Left lobe of liver (tissue), 2 donors: ENCODE measurements at places on chromosomes 7 and 10.

DNA sequence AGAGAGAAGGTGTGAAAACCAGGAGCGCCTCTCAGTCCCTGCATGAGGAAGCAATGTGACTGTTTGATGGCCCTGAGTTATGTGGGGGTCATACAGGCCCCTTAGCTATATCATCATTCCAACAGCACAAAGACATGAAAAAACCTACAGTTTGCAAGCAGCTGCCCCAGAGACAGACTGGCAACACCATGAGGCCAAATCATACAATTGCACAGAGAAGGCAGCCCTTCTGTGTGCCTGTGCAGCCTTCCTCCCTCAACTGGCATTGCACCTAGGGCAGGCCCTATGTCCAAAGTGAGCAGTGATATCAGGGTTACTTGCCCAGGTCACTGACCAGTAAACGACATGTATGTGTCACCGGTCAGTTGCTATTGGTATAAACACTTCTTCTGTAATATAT, 41.6 kb downstream of the GPRIN2 start:
- peak; percentile 46 for DNase-seq

DNA sequence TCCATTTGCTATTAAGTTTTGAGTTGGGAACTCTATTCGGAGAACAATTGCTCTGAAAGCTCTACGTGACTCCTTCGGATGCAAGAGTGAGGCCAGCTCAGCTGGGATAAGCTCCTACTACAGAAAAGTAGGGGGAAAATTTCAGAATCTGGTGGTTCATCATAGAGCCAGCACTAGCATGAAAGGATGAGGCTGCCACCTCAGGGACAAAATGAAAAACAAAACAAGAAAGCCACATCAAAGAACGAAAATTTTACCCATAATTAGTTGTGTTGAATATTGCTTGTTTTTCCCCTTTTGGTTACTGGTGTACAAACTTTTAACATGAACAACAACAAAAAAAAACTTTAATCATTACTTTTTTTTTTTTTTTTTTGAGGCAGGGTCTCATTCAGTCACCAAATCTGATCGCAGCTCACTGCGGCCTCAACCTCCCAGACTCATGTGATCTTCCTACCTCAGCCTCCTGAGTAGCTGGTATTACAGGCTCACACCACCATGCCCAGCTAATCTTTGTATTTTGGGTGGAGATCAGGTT, 39.7 kb upstream of the NFE2L3 start:
- DNase-seq, result no peak

GRCh38 chr7:127362364-127363027, 30.0 kb downstream of the ZNF800 start:
- DNase-seq, result no peak

GRCh38 chr7:155947051-155947450, 134.8 kb upstream of the SHH start:
- DNase-seq, result no peak

GRCh38 chr7:157499121-157499834, 162.5 kb downstream of the DNAJB6 start:
- peak; percentile 37 for DNase-seq

- no peak for DNase-seq
These were observed 3.0 kb downstream of the ANXA7 start for GRCh38 chr10:73410897-73411296.

- DNase-seq, result no peak
These were observed 44.9 kb downstream of the BEND7 start for GRCh38 chr10:13483951-13484350.

DNA sequence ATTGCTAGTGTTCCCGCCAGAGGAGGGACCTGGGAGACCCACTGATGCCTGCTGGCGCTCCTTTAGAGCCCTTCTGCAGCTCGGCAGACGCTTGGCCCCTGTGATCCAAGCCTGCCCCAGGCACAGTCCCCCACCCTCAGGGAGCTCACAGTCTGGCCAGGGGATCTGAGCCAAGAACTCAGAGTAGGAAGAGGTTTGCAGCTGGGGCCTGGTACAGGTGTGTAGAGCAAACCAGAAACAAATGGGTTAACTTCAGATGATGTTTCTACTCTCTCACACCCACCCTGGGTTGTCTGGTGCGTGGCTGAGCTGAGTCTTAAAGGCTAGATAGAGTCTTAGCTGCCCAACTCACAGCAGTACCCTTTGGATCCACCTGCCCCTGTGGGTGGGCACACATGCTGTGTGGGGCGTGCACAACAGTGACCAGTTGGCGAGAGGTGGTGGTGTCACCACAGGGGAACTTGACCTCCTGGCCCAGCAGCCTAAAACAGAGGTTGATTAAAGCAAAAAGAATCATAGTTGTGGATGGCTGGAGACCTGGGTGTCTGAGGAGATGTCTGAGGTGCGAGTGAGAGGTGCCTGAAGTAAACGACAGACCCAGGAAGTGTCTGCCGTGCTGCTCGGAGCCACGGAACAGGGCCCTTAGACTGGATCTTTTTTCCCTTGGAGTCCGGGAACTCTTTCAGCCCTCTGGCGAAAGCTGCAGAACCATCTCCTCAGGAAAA, 31.2 kb upstream of the SRGN start:
- DNase-seq, result no peak

DNA sequence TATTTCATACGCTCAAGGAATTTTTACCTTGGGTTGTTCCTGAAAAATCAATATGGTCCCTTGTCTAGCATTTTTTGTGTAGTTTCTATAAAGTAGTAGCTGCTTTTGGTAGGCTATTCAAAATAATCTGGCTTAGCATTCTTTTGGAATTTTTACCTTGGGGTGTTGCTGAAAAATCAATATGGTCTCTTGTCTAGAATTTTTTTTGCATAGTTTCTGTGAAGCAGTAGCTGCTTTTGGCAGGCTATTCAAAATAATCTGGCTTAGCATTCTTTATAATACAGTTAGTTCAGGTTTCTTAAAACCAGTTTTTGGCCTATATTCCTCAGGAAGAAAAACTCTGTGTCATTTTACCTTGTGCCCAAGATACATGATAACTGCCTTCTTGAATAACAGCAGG, 301.9 kb downstream of the SUGCT start:
- no peak for DNase-seq

DNA sequence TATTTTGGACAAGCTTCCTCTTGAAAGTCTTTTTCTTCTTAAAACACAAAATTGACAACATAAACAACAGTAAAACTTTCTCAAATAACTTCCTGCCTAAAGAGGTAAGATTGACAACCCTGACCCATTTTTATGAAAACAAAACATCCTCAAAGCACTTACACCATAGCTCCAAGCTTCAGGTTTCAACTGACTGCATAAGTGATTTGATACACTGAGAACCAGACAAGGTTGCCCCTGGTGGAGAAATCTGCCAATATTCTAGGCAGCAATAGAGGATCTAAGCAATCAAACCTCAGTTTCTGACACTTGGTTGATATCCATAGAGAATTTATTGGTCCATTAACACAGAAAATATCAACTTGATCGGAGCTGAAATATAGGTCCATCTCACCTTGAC, 147.8 kb downstream of the ELAPOR2 start:
- DNase-seq, result no peak

DNA sequence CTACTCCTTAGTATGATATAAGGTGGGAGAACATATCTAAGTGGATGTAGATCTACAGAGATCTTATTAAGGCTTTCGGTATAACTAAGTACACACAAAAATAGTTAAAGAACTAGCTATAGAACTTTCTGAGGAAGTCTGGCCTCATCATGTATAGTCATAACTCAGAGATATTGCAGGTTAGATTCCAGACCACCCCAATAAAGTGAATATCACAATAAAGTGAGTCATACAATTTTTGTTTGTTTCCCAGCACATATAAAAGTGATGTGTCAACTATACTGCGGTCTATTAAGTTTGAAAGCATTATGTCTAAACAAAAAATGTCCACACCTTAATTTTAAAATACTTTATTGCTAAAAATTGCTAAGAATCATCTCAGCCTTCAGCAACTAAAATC, 24.7 kb upstream of the SEMA3A start:
- DNase-seq, result no peak

DNA sequence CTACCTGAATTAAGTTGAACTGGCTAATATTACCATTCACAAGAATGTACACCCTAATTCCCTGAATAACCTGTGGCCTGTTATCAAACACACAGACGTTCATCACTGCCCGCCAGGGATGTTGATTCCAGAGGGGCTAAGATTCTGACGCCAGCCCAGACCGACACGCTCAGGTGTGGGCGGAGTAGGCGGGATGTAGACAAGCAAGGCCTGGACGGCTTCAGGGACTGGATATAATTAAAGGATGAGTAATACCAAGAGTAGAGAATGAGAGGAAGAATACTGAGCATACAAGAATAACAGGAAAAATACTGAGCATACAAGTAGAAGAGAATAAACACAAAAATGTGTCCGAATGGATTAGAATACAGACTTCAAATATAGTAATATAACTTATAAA, 29.0 kb downstream of the CUBN start:
- no peak for DNase-seq

GRCh38 chr7:143884969-143885559, 16.9 kb downstream of the TCAF1 start:
- DNase-seq, result no peak

- peak; percentile 97 for DNase-seq
These were observed 8.2 kb upstream of the NDST2 start for GRCh38 chr10:73819513-73820093.

DNA sequence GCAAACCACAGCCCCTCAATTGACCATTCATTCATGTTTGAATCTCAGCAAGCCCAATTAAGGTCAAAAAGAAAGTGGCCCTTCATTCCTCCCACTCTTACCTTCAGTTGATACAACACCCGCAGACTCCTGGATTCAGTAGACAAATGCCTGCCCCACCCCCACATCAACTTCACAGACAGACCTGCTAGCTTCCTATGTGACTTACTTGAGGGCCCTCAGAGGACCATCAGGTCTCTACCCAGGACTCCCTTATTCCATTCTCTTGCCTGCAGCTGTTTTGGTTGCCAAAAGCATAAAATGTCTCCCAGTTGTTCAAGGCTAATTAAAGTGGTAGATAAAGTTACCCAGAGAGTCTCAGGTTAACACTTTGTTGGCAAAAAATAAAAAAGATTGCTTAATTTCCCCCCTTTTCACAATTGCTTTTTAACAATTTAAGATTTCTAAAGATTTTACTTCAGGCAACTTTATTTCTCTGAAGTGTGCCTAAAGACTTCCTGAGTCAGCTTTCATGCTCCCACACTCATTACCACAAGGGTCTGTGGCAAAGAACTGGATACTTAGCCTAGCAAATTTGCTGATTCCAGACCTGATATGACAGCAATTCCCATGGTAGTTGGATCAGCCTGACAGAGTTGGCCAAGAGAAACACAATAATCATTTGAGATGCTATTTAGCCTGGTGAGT, 3.3 kb upstream of the MTERF1 start:
- no peak for DNase-seq

- peak; percentile 84 for DNase-seq
These were observed 338.0 kb upstream of the MKI67 start for GRCh38 chr10:128463991-128464760.

DNA sequence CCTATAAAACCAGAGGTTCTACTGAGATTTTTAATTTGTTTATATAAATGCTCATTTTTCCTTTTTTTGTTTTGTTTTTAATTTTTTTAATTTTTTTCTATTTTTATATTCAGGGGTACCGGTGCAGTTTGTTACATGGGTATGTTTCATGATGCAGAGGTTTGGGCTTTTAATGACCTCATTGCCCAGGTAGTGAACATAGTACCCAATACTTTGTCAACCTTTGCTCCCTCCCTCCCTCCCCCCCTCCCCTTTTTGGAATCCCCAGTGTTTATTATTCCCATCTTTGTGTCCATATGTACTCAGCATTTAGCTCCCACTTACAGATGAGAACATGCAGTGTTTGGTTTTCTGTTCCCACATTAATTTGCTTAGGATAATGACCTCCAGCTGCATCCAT, 94.4 kb upstream of the NEBL start:
- no peak for DNase-seq

GRCh38 chr7:12244694-12245093, 33.6 kb downstream of the TMEM106B start:
- no peak for DNase-seq

GRCh38 chr10:77600640-77601039, 37.0 kb downstream of the KCNMA1 start:
- no peak for DNase-seq

GRCh38 chr10:98572594-98572993, 125.9 kb upstream of the HPS1 start:
- no peak for DNase-seq

- no peak for DNase-seq
These were observed 391.7 kb upstream of the KLF6 start for GRCh38 chr10:4176500-4177281.

- no peak for DNase-seq
These were observed 275.1 kb downstream of the DOCK4 start for GRCh38 chr7:111931016-111931517.

DNA sequence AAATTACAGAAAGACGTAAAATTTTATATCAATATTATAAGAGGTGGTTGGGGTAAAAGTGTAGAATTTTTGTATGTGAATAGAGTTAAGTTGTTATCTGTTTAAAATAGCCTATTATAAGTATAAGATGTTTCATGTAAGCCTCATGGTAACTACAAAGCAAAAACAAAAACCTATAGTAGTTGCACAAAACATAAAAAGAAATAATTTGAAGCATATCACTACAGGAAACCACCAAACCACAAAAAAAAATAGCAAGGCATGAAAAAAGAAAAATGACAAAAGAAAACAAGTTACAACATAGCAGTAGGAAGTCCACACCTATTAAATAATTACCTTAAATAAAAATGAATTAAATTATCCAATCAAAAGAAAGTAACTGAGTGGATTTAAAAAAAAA, 12.4 kb upstream of the GSTK1 start:
- no peak for DNase-seq
